ENCODE measurements at places on chromosomes 13 and 19.

DNA sequence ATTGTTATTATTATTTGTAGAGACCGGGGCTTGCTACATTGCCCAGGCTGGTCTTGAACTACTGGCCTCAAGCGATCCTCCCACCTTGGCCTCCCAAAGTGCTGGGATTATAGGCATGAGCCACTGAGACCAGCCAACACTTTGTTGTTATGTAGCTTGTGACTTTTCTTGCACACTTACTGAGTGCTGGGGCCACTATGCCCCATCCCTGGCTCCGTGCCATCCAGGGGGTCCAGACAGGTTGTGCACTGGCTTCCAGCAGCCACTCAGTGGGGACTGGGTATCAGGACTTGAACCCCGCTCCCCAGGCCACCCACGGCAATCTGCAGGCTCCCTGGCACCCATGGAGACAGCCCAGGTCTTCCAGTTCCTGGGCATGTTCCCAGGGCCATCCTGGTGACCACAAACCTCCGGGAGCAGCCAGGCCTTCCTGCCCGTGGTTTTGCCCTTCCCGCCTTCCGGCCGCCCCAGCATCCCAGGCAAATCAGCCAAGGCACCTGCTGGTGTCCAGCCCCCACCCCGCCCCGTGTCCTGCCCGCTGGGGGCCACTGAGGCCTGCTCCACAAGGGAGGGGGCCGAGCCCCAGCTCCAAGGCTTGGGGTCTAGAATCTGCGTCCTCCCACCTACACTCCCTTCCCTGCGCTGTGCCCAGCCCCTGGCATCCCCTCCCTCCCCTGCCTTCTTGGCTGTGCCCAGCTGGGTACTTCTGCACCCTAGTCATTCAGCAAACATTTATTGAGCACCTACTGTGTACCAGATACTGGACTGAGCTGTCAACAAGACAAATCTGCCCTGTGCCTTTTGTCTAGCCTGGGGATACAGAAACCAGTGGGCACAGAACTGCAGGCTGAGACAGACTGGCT is 23.7 kb upstream of the SEMA6B start:
- DNase-seq, result no peak

- DNase-seq, result peak; percentile 33
Measured at GRCh38 chr13:76992548-76993001, 694 bp downstream of the CLN5 start.

DNA sequence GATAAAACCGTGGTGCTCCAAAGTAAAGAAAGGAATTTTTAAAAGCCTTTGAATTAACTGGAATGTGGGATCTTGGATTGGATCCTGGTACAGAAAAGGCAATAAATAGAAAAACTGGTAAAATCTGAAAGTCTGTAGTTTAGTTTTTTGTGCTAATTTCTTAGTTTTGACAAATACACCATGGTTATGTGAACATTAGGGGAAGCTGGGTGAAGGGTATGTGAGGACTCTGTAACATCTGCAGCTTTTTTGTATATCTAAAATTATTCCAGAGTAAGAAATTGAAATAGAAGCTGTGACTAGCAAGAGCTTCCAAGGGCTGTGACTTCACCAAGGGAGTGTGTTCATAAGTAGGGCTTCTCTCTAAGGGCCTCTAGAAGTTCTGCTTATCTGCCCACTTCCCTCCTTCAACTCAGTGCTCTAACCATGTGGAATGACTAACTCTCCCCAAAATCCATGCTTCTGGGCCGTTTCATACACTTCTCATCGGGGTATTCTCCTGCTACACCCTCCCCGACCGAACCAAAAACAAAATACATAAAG is 26.5 kb downstream of the ARHGAP35 start:
- no peak for DNase-seq

DNA sequence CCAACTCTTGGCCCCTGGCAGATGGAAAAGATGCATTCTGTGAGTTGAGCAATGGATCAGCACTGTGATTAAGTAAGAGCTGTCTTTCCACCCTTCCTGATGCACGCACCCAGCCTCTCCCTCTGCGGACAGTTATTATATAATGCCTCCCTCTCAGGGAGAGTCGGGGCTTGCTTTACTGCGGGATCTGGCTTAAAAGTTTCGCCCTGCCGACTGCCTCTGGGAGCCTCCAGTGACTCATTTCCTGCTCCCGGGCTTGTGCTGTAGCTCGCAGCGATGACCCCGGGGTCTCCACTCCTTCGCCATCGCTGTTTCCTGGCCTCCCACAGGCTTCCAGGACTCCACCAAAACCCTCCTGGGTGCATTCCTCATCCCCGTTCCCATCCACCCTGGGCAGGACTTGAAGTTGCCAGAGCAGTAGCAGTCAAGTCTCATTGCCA is 107.4 kb upstream of the SLC7A1 start:
- DNase-seq, result no peak

- DNase-seq, result no peak
Measured at GRCh38 chr13:98262292-98262691, 85.2 kb upstream of the RNF113B start.

DNA sequence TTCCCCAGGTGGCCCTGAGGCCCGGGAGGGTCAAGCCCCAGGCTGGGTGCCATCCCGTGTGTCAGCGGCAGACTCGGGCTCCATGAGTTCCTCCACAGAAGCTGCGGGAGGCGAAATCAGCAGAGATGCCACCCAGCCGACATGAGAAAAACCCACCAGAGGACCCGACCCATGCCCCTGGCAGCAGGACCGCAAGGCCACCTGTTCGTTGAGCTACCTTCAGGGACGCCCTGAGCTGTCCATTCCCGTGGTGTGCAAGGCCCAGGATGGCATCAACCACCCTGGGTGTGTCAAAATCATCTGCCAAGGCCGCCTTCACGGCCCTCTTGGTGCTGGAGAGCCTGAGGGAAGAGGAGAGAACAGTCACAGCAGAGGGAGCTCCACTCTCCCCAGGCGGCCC is 30.4 kb downstream of the NAXD start:
- no peak for DNase-seq

GRCh38 chr13:98111168-98112098 is 31.5 kb upstream of the FARP1 start:
- no peak for DNase-seq

GRCh38 chr19:44795398-44795987 is 13.4 kb upstream of the BCAM start:
- DNase-seq, result no peak

DNA sequence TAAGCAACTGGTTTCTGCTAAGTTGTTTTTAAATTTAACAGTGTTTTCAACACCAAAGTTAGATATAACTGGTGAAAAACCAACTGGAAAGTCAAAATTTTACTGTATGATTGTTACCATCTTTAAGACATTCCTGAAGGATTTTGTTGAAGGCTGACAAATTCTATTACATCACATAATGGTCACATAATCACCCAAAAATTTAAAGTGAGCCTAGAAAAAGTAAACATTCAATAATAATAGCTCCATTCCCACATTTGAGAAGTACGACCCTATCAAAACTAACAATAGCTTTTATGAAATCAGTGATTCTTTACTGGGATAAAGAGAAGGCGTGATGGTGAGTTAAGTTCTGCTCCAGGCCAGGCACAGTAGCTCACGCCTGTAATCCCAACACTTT is 51.6 kb downstream of the USP12 start:
- DNase-seq, result no peak

GRCh38 chr13:36101157-36101556 is 30.0 kb downstream of the DCLK1 start:
- peak; percentile 18 for DNase-seq

DNA sequence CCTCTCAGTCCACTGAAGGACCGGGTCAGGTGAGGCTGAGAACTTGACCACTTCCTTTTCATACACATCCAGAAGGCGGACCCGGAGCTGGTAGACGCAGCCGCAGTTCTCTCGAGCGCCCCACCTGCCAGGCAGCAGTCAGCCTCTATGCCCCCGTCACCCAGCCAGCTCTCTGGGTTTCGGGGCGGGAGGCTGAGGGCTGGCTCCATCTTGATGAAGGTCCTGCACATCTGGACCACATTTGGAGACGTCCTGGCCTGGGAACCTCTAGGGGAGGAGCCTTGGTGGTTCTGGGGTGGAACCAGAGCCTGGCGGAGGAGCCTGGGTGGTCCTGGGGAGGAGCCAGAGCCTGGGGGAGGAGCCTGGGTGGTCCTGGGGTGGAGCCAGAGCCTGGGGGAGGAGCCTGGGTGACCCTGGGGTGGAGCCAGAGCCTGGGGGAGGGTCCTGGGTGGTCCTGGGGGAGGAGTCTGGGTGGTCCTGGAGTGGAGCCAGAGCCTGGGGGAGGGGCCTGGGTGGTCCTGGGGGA is 14.3 kb downstream of the MRPS12 start:
- DNase-seq, result no peak

DNA sequence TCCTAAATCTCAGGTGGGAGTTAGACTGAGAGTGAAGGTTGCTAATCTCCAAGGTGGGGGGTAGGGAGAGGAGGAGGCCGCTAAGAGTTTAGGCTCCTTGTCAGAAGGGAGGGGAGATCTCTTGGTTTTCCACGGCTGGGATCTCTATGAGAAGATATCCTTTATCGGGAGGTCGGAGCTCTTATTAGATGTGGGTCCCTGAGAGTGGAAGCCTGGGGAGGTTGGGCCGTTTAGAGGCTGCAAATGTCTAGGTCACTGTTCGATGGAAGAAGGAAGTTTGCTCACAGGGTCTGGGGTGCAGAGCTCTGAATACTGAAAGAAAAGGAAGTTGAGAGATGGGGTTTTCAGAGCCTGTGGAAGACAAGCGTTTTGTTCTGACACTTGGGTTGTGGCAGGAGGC is 3.8 kb downstream of the MYADM start:
- DNase-seq, result no peak

- DNase-seq, result no peak
Measured at GRCh38 chr13:68550330-68550729, 1320.2 kb upstream of the PCDH9 start.

DNA sequence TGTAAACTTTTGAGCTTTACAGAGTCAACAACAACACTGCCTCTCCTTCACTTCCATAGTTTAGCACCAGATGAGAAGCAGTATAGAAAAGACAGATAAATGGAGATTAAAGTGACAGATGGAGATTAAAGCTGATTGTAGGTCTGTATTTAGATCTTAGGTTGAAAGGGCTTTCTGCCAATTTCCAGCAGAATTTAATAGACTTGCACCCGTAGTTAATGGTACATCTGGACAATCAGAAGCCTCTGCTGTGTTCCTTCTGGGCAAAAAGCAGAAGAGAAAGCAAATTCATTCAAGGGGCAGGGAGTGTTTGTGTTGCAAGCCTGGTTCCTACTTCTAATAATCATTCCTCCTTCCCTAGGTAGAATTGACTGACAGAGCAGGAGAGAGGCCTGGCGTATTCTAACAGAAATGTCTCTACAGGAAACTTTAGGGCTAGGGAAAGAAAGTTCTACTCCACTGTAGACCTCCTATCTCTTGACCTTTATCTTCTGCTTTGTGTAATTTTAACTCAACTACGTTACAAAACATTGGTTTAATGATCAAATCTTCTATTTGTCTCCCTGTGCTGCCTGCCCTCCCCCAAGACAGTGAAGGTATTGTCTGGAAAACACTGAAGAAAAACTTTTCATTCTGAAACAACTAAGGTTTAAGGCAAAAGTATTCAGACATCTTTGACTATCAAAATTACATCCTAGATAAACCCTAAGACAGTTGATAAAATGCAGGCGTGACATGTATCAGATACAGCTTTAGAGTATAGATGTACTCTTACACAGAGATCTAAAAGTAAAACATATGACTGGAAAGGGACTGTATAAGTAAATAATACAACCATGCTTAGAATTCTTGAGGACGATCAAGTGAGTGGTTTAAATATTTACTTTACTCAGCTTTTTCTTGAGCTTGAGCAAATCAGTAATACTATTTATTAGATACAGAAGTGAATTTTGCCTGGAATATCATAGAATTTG is 44.4 kb downstream of the GPC6 start:
- no peak for DNase-seq

GRCh38 chr13:106471957-106472543 is 63.4 kb downstream of the EFNB2 start:
- DNase-seq, result no peak

GRCh38 chr19:48203794-48204628 is 33.5 kb downstream of the ZSWIM9 start:
- peak; percentile 97 for DNase-seq

GRCh38 chr13:39786091-39786490 is 130.6 kb downstream of the COG6 start:
- no peak for DNase-seq

- no peak for DNase-seq
Measured at GRCh38 chr13:43551897-43552456, 234.8 kb downstream of the ENOX1 start.

DNA sequence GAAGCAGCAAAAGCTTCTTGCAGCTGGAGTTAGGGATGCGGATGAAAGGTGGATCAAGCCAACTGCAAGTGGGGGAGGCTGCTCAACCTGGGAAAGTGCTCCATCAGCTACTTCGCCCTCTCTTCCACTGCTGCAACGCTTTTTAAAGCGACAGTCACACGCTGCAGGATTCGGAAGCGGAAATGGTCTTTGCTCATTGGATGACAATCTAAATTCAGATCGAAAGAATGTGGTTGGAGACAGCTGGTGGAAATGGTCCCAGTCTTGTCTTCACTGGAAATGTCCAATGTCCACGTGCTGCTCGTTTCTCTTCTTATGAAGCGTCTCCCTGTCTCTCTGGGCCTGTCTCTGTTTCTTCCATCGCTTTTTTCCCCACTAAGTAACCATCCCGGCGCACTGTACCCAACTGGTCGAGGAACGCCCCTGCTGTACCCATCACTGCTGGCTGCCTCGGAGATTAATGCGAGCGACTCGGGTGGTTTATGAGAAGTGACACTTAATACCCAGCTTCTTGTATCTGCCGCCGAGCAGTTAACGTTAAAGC is 2.1 kb upstream of the FGF9 start:
- no peak for DNase-seq

GRCh38 chr13:59532405-59532804 is 631.3 kb downstream of the DIAPH3 start:
- DNase-seq, result no peak

DNA sequence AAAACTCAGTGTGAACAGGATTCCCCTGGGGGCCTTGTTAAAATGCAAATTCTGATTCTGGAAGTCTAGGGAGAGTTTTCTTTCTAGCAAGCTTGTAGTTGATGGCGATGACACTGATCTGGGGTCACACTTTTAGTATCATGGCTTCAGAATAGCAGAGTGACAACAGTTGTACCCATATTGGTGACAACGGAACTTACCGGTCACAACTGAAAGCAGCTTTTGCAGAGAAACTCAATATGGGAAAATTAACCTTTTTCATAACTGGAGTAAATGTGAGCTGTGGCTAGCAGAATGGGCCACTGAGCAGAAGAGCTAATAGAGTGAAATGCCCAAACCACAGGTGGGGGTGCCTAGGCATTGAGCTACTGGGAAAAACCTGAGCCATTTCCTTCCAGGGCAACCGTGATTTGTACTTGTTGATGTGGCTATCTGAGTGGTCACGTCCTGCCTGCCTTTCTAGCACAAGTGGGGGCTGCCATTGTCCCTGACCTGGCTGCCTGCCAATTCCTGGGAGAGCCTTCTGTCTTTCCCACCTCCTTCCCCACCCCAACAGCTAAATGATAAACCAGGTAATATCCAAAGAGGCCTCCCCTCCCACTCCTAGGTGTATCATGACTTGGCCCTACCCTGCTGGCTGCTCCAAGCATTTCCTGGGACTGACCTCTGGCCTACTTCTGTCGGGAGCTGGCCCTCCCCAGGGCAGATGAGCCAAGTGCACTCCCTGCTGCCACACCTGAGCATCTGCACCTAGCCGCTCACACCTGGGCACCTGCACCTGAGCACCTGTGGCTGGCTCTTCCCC is 1.7 kb upstream of the SLC10A2 start:
- no peak for DNase-seq

All from Ammon's horn (tissue), 1 donor.